Breast epithelium (tissue), 4 donors: ENCODE measurements at places on chromosomes 11 and 22. TPM values are rescaled to one million over a fixed set of nuclear protein-coding genes. Genes with fewer than 3 reads are reported as not detected.

- DNase-seq, result no peak
Measured at GRCh38 chr11:25993016-25993415, 338.9 kb upstream of the ANO3 start.

Gene DKK3
- total RNA-seq, result 18.2 TPM

- peak; percentile 60 for DNase-seq
Measured at GRCh38 chr22:36180038-36180880, 19.7 kb upstream of the APOL3 start.

DNA sequence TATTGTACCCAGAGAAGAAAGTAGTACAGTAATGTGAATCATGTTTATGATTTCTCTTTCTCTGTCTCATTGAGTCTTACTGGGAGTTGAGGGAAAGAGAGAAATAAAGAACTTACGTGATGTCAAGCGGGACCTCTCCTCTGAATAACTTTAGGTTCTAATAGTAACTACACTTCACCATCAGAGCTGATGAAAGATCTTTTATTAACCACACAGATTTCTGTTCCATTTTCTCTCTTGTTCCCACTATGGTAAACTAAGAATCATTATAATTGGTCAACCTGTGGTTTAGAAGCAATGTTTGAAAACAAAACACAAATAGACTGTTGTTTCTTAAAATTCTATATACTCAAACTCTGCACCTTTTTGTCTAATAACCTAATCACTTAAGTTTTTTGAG is 142.3 kb downstream of the ELP4 start:
- no peak for DNase-seq

- no peak for DNase-seq
Measured at GRCh38 chr11:72773696-72774095, 20.2 kb downstream of the STARD10 start.

Gene NLRP14
- 0.29 TPM for total RNA-seq
